ENCODE measurements at places on chromosomes 3 and 15. TPM values are rescaled to one million over a fixed set of nuclear protein-coding genes. Genes with fewer than 3 reads are reported as not detected.

GRCh38 chr3:122936986-122937385 is 90.6 kb downstream of the SEMA5B start:
- H3K4me1 ChIP-seq = no peaks in the 10 kb centered on the region
- H3K4me3 ChIP-seq = no peak overlapping the region
- H3K36me3 ChIP-seq = no peaks in the 10 kb centered on the region
- DNase-seq = no peak

ACP3 gene
- 1.0 TPM for total RNA-seq

- no peak overlapping the region for H3K4me3 ChIP-seq
- no peaks in the 10 kb centered on the region for H3K36me3 ChIP-seq
- DNase-seq = no peak
- no peaks in the 10 kb centered on the region for H3K27me3 ChIP-seq
- H3K4me1 ChIP-seq = peaks cover 5% of the 10 kb centered on the region
These were observed 29.4 kb upstream of the KLHL6 start for GRCh38 chr3:183584914-183585280.

GRCh38 chr3:103055021-103055520 is 620.3 kb downstream of the ZPLD1 start:
- H3K4me3 ChIP-seq = no peak overlapping the region
- no peak for DNase-seq
- H3K36me3 ChIP-seq = no peaks in the 10 kb centered on the region
- H3K4me1 ChIP-seq = no peaks in the 10 kb centered on the region
- H3K27ac ChIP-seq = no peak overlapping the region

DNA sequence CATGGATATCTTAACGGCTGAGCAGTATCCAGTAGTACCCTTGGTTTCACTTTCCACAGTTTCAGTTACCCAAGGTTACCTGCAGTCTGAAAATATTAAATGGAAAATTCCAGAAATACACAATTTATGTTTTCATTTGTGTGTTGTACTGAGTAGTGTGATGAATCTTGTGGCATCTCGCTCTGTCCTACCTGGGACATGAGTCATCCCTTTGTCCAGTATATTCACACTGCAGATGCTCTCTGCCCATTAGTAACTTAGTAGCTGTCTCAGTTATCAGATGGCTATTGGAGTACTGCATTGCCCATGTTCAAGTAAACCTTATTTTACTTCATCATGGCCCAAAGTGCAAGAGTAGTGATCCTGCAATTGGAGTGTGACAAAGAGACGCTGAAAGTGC is 26.1 kb downstream of the GASK1A start:
- no peak for DNase-seq
- H3K4me1 ChIP-seq = no peaks in the 10 kb centered on the region
- H3K27ac ChIP-seq = no peak overlapping the region
- H3K27me3 ChIP-seq = no peaks in the 10 kb centered on the region
- no peak overlapping the region for H3K4me3 ChIP-seq

GRCh38 chr3:58204720-58205119 is 6.1 kb downstream of the DNASE1L3 start:
- no peaks in the 10 kb centered on the region for H3K4me1 ChIP-seq
- no peak overlapping the region for H3K27ac ChIP-seq
- no peaks in the 10 kb centered on the region for H3K36me3 ChIP-seq
- no peak overlapping the region for H3K4me3 ChIP-seq
- H3K27me3 ChIP-seq = no peaks in the 10 kb centered on the region

- H3K4me3 ChIP-seq = no peak overlapping the region
- H3K27ac ChIP-seq = no peak overlapping the region
- H3K36me3 ChIP-seq = no peaks in the 10 kb centered on the region
- no peaks in the 10 kb centered on the region for H3K4me1 ChIP-seq
- no peaks in the 10 kb centered on the region for H3K27me3 ChIP-seq
These were observed 9.2 kb upstream of the RFC4 start for GRCh38 chr3:186815435-186815834.

TOMM70 gene
- total RNA-seq = 34.2 TPM
